K562 (cell line): ENCODE measurements at places on chromosomes 13 and 19.

- DNase-seq: peak; percentile 89
- H3K4me1 ChIP-seq: peaks cover 51% of the 10 kb centered on the region
- H3K4me3 ChIP-seq: peak overlapping the region; percentile 95
- peaks cover 33% of the 10 kb centered on the region for H3K36me3 ChIP-seq
- peak overlapping the region; percentile 99 for H3K27ac ChIP-seq
- no peaks in the 10 kb centered on the region for H3K27me3 ChIP-seq
Measured at GRCh38 chr19:56120371-56121179, 520 bp downstream of the ZNF787 start.

GRCh38 chr19:18951721-18952281 is 10.8 kb upstream of the HOMER3 start:
- DNase-seq: no peak
- peaks cover 12% of the 10 kb centered on the region; the same call in 1 of the 2 replicates for H3K27me3 ChIP-seq

- peaks cover 31% of the 10 kb centered on the region for H3K4me1 ChIP-seq
- no peaks in the 10 kb centered on the region for H3K36me3 ChIP-seq
- H3K4me3 ChIP-seq: peak overlapping the region; percentile 45
- no peaks in the 10 kb centered on the region for H3K27me3 ChIP-seq
- DNase-seq: no peak
- H3K27ac ChIP-seq: peak overlapping the region; percentile 58
Measured at GRCh38 chr19:44747739-44748425, 626 bp upstream of the BCL3 start.

- no peak overlapping the region for H3K27ac ChIP-seq
- no peaks in the 10 kb centered on the region for H3K36me3 ChIP-seq
- peaks cover 5% of the 10 kb centered on the region; the same call in 1 of the 3 replicates for H3K27me3 ChIP-seq
- no peaks in the 10 kb centered on the region; the same call in 1 of the 2 replicates for H3K4me1 ChIP-seq
Measured at GRCh38 chr13:24250376-24251057, 58.9 kb upstream of the C1QTNF9 start.
